ENCODE measurements at places on chromosomes 13 and 19.

GRCh38 chr13:102033857-102034331, 368.0 kb downstream of the FGF14 start:
- no peak for DNase-seq

- DNase-seq = no peak
These were observed 1.2 kb downstream of the SELENOW start for GRCh38 chr19:47779524-47780214.

- no peak for DNase-seq
These were observed 96.7 kb downstream of the RNASEH2B start for GRCh38 chr13:51006067-51006845.

GRCh38 chr19:1668486-1669270, 16.3 kb upstream of the TCF3 start:
- no peak for DNase-seq

- DNase-seq = peak; percentile 23
These were observed 1.4 kb downstream of the BRD4 start for GRCh38 chr19:15330801-15331418.

- no peak for DNase-seq
These were observed 13.9 kb downstream of the TINCR start for GRCh38 chr19:5553892-5554291.

DNA sequence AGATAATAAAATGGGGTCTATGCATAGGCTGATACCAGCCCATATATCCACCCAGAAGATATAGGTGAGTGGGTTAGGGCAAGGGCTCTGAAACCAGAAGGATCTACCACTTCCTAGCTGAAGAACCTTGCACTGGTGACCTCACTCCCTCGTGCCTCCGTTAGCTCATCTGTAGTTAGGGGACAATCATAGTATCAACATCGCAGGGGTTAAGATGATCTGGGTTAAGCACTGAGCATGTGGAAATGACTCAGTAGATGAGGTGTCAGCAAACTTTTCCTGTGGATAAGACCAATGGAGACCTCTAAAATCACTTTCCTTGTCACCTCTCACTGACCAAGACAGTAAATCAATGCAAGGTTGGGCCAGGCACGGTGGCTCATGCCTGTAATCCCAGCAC, 30.5 kb downstream of the TNFSF14 start:
- DNase-seq = peak; percentile 71

DNA sequence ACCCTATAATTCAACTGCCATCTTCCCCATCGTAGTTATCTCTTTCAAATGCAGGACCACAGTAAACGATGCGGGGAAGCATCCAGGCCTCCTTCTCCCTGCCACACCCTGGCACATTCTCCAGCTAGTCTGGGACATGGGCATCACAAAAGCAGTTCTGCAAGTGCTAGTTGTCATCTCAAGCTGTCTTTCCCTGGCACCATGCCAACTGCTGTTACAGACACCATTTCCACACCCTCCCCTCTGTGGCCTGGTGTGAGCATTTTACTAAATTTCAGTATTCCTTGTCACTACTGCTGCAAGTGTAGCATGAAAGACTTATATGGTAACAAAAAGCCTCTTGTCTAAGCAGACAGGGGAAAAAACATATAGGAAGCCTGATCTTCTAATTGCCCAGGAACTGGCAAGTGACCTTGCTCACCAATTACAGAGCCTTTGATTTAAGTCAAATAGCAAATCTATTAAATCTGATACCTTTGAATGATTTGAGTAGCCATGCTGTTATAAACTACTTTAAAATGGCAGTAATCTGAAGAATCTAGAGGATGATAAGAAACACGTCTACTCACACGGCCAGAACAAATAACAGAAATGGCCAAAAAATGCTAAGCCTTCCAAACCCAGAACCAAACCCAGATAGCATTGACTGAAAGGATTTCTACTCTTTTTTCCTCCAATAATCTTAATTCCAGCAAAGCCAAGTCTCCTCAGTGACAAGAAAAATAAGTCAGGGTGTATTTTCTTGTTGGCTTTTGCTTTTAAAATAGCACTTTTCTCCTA, 179.0 kb downstream of the NUFIP1 start:
- DNase-seq = no peak

DNA sequence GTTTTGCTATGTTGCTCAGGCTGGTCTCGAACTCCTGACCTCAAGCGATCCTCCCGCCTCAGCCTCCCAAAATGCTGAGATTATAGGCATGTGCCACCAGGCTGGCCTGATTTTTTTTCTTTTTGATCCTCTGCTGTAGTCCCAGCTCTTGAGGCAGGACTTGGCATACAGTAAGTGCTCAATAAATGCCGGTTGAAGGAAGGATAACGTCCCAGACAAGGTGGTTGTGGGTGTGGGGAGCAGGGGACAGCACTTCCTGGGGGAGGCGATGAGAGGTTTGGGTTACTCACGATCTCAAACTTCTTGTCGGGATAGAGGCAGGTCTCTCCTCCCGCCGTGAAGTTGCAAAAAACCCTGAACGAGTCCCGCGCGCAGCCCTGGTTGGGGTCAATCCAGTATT, 29.7 kb upstream of the OLFM2 start:
- no peak for DNase-seq

DNA sequence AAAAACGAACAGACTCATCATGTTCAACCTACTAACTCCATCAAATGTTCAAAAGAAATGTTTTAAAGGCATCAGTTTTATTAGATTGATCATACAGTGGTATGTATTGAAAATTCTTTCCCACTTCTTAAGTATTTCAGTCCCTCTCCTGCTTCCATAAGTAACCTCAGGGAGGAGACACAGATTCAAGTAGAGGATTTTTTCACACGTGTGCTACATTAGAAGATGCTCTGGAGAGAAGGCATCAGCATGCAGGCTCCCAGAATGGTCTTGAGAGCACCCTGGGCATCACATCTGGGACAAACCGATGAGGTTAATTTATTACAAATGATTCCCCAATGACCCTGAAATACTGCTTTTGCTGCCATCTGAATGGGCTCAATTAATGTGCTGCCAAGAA, 3.6 kb downstream of the GPR12 start:
- no peak for DNase-seq

DNA sequence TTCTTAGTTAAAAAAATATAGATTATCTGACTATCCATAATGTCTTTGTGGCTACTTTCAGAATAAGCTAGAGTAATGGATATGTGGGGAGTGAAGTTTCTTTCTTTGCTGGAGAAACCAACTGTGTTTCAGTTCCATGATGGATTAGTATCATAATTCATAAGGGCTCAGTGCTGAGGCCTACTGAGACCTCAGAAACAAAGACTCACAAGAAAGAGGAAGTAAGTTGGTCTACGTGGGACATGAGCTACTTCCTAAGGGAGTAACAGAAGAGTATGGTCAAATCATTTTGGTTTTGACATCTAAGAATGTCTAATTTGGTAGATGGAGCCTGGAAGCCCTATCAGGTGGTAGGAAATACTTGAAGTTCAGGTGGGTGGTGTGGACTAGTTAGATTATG, 99.0 kb upstream of the HTR2A start:
- no peak for DNase-seq

DNA sequence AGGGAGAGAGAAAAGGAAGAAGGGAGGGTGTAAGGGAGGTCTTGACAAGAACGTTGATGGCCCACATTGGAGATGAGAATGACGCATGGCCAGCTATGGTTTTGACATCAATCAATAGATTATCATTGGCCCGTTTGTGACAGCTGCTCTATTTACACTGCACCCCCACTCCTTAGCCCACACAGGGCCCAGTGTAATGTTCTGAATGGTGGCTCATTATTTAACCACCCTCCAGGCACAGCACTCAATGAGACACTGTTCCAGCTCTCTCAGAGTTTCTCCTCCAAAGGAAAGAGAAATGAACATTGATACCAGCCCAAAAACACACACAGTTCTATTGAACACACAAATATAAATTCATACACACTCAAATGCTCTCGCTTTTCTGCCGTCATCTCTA, 173.0 kb upstream of the IPO5 start:
- DNase-seq = no peak

DNA sequence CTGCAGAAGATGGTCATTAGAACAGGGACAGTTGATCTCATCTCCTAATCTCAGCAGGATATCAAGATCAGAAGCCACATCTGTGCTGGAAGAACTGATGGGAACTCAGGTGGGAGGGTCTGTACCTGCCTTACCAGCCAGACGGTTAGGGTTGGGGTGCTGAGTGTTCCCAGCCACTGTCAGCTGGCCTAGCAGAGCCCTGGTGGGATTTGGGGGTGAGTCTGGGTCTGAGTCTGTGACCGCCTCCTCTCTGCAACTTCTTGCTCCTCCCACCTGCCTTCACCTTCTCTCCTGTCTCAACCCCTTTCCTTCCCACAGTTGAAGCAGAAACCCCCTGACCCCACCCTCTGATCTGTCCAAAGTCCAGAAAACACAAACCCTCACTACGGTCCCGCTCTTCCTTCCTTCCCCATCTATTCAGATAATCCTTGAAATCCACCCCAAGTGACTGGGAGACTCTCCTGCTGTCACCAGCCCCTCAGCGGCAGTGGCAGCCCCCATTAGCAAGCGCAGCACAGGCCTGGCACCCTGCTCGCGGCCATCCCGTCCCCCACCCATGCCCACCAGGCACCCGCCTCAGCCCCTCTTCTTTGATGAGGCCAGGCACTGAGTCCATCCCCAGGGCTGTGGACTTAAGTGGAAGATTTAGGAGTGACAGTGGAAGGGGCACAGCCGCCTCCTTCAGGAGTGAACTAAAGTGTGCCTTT, 91.9 kb upstream of the GPR183 start:
- no peak for DNase-seq

GRCh38 chr19:32181216-32181920, 164.0 kb upstream of the ZNF507 start:
- DNase-seq = no peak

DNA sequence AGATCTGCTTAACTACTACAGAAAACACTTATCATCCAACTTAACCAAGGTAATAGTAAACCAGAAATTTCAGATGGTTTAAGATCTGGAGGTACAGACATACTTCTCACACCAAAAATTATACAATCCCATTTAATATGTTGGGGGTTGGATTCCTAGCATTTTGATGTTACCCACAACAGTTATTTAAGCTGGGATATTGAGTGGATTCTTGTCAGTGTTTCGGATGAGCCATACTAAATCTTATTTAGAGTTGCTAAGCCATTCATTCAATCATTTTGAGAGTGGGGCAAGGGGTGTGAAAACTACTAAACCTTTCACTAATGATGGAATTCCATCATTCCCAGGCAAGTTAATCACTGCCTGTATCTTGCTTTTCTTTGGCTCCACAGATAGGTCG, 40.6 kb downstream of the KATNAL1 start:
- DNase-seq = no peak

DNA sequence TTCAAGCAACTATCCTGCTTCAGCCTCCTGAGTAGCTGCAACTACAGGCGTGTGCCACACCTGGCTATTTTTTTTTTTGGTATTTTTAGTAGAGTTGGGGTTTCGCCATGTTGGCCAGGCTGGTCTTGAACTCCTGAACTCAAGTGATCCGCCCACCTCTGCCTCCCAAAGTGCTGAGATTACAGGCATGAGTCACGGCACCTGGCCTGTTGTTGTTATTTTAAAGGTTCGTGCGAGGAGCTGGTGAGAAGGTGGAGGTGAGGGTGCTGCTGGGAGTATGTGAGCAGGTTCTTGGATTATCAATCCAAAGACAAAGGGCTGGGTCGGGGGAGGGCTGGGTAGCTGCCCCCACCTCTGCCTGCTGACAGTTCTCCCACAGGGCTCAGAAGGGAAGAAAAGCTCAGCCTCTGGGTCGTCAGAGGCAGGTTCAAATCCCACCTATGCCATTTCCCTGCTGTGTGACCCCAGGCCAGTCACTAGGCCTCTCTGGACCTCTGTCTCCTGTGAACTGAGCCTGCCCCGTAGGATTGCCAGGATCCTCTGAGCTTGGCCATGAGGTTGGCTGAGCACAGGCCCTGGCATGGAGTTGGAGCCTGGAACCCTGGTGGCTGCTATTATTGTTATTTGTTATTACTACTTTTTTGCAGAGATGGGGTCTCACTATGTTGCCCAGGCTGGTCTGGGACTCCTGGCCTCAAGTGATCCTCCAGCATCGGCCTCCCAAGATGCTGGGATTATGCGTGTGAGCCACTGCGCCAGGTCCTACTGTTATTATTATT, 1.5 kb downstream of the CKM start:
- DNase-seq = no peak

- DNase-seq = no peak
These were observed 68.2 kb downstream of the COL4A1 start for GRCh38 chr13:110238818-110239195.

DNA sequence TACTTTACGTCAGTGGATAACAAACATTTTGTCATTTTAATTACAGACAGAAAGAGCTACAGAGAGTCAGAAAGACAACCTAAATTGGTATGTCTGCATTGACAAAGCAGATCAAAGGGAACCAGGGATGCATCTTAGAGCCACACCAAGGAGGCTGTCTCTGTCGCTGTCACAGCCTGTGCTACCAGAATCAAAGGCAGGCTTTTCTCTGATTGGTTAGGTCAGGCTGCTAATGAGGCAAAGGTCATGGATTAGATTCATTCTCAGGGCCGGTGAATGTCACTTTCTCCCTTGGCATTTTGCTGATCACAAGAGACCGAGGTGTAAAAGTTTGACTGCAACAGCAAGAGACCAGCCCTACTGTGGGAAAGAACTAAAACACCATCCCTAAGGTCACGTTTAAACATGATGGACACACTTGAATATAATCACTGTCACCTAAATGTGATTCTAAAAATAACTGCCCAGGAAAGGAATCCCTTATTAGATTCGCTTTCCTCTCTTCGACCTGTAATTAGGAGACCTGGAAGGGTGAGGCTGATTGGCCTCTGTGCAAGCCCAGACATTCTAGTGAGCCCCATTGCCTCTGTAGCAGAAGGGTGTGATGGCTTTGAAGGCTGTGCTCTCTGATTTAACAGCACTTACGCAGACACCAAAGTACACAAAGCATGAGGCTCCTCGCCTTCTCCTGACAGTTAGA, 314.4 kb upstream of the NBEA start:
- no peak for DNase-seq

GRCh38 chr19:16051254-16052025, 24.9 kb upstream of the TPM4 start:
- peak; percentile 22 for DNase-seq

GRCh38 chr13:59211606-59212005, 952.1 kb downstream of the DIAPH3 start:
- DNase-seq = no peak

DNA sequence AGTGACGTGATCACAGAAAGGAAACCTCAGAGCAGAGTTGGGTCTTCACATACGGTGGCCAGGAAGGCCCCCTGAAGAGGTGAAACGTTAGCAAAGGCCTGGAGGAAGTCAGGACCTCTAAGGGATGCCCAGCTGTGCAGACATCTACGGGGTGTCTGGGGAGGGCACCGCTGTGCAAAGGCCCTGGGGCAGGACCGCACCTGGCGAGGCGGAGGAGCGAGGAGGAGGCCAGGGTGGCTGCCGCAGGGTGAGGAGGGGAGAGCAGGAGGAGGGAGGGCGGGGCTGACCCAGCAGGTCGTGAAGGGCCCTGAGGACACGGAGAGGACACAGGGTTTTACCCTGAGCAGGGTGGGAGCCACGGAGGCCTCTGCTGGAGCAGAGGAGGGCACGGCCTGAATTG, 11.8 kb upstream of the MADCAM1 start:
- no peak for DNase-seq

DNA sequence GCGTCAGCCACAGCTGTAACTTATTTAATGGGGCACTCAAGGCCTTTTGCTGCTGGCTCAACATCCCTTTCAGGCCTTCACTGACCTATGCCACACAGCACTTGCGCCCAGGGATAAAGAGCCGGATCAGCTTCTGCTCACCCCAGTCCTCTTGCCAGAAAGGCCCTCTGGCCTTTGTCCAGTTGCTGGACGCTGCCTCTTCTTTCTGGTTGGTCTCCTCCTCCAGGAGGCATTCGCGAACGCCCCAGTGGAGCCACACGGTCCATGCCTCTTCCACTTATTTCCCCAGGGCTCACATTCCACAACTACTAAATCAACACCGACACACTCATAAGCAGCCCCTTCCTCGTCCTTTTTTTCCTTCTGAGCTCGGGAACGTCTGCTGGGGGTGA, 3.7 kb upstream of the ZNF329 start:
- DNase-seq = no peak
